ENCODE measurements at places on chromosomes 16 and 17.

DNA sequence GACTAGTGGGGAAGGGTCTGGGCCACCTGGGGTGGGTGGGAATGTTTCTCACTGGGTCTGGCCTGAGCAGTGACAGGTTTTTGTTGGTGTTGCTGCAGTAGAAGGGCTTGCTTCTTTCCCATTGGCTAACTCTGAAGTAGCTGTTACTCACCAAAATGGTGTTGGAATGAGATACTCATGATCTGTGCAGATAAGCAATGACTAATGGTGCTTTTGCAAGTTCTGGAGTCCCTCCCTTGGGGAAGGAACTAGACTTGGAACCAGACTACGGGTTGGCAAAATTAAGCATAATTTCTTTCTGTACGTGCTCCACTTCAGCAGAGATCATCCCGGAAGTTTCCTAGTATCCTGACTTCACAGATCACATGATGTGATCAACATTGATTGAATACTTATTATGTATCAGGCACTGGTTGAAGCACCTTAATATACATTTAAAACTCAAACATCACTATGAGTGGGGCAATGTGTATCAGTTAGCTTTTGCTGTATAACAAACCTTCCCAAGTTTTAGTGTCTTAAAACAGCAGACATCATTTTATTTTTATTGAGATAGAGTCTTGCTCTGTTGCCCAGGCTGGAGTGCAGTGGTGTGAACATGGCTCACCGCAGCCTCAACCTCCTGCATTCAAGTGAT, 30.1 kb downstream of the CHP2 start:
- peak; percentile 45 for DNase-seq

GRCh38 chr17:80035937-80036714, at the start of gene CCDC40:
CCDC40 (plus strand) TSS chr17:80036642; CDS start chr17:80036663, 21 bp downstream.
- peak; percentile 69 for DNase-seq

DNA sequence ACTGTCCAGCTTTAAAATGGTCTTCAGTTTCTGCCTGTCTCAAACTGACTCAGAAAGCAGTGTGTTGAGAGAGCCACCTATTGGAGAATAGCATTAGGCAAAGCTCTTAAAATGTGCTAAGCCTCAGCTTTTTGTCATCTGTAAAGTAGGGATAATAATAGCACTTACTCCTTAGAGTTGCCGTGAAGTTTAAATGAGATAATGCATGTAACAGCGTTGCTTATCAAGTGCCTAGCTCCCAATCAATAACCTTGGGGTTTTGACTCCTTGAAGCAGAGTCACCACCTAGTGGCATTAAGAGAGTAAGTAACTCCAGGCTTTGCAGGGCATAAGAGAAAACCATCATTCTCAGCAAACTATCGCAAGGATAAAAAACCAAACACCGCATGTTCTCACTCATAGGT, 163.3 kb downstream of the HS3ST2 start:
- no peak for DNase-seq

DNA sequence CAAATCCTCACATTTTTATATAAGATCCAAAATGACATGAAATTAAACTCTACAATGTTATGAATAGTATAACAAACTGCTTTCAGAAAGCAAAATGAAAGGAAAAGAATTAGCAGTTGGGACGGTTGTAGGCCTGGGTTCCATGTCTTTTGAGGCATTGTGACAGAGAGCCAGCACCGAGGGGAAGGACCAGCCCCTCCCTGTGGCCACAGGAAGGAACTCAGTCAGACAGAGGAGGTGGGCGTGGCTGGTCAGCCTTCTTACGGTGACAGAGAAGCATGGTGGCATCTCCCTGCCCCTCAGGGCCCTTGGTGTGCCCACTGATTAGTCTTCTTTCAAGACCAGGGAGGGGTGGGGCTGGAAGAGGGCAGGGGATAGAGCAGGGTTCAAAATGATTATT, 5.7 kb downstream of the ZNF319 start:
- peak; percentile 51 for DNase-seq

- no peak for DNase-seq
Observed at GRCh38 chr16:69404275-69404805, 18.5 kb upstream of the TERF2 start.

- no peak for DNase-seq
Observed at GRCh38 chr16:24944206-24944605, 71.0 kb downstream of the ARHGAP17 start.

- DNase-seq = no peak
Observed at GRCh38 chr16:90035902-90036301, 16.6 kb upstream of the DBNDD1 start.

GRCh38 chr17:50221266-50221863, 19.9 kb upstream of the COL1A1 start:
- peak; percentile 82 for DNase-seq

DNA sequence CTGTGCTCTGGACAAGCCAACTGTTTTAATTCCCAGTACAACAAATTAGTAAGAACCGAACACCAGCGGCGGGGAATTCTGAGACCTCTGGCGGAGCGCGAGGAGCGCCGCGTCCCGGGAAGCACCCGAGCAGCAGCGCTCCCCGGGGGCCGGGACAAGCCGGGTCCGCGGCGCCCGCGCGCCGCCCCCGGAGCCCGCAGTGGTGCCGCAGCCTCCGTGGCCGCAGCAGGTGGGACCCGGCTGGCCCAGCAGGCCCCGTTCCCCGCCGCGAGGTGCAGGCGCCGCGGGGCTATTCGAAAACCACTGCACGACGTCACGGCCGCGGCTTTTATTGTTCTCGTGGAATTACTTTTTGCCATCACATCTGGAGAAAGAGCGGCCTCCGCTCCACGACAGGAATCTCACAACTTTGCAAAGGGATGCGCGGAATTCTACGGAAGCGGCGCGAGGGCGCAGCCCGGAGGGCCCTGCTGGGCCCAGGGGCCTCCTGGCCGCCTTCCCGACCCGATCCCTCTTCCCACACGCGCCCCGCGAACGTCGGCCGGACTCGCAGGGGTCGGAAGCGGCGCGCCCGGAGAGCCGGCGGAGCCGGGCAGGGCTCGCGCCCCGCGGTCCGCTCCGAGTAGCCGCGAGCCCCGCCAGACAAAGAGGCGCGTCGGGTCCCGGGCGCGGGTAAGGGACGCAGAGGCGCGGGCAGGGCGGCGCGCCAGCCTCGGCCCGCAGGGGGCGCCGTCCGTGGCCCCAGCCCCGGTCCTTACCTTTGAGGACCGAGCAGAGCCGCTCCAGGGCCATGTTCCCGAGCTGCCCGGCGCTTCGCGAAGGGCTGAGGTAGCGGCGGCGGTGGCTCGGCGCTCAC, 696 bp downstream of the NETO2 start:
- DNase-seq = peak; percentile 70

DNA sequence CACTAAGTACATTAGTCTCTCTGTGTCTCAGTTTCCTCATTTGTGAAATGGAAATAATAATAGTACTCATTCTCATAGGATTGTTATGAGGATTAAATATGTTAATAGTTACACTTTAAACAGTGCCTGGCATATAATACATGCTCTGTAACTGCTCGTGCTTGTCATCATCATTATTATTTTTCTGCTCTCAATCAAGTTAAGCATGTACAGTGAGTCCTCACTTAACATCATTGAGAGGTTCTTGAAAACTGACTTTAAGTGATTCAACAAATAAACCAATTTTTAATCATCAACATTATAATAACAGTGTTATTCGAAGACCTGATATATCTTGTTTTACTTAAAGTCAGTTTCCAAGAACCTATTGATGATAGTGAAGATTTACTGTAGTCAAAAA, 322.3 kb downstream of the ZFHX3 start:
- DNase-seq = no peak

DNA sequence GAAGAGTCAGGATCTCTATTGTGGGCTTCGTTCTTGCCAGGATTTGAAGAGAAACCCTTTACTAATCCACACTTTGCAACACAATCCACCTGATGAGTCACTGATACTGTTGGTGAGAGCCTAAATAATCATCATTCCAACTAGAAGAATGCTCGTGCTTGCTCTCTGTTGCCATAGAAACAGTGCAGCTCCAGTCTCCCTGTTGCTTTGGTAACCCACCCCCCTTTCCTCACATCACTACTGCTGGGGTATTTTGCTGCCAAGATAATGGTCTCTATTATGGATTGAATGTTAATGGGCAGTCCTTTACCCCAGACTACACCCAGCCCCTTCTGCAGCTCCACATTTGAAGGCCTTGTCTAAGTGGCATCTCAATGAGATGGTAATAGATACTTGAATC, 190.4 kb downstream of the ABCC12 start:
- DNase-seq = peak; percentile 54

DNA sequence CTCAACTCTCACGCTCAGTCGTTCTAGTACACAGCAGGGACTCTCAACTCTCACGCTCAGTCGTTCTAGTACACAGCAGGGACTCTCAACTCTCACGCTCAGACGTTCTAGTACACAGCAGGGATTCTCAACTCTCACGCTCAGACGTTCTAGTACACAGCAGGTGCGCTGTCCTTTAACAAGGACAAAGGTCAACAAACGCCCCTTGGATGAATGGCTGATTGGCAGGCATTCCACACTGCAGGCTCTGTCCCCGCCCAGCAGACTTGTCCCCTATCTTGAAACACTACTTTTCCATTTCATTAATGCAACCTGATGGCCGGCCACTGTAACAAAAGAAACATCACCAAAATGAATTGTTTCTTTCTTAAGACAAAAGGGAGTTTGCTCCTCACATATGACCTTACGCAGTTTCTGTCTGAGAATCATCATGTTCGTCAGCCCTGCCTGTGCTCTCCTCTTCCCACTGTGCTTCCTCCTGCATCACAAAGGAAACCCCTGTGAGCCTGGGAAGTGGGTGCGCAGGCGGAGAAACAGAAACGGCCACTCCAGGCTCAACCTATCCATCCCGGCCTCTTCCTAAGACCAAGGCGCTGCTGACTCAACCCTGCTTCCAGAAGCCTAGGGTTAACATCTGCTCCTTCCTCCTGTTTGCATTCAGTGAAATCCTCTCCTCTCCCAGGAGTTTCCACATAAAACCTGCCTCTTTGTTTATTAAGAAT, 59.8 kb downstream of the ANKRD11 start:
- DNase-seq = no peak

DNA sequence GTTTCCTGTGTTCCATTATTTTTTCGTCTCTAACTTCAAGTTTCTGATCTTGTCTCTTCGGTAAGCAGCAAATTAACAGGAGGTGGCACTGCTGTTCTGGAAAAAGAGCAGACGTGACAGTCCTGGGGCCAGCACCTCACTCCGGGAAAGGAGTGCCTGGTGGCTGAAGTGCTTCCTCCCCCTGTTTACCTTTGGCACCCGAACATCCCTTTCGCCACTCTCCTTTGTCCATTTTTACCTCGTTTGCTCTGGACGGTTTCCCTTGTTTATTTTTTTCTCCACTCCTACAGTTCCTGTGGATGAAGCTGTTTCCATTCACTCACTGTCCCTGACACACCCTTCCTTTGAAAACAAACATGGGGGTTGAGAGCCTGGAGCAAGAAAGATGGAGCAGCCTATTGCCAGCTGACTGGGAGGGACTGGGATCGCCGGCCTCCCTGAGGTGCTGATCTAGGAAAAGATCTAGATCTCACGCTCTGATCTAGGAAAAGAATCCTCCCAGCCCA, 12.6 kb downstream of the SAP30BP start:
- peak; percentile 40 for DNase-seq

DNA sequence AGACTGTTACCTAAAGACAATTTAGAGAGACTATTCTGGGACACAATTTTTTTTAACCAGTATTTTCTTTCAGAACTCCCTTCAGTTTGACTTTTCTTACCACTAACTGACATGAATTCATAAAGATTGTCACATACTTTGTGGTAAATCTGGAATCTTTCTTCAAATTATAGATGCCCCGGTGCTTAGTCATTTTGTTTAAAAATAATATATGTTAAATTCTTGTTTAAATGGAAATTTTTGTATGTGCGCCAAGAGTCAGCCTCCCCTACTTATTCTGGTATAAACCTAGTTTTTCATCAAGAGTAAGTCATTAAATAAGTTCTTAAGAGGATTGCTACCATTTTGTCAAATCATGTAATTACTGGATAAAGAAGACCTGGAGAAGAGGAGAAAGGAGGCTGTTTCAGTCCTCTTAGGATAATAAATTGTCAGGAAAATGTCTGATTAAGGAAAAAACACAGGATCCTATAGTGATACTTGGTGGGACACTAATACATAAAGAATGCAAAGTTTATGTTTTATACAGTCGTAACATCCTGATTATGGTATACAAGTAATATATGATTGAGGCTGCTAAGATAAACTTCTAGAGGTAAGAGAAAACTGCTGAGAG, 424.4 kb downstream of the PMP22 start:
- peak; percentile 87 for DNase-seq

DNA sequence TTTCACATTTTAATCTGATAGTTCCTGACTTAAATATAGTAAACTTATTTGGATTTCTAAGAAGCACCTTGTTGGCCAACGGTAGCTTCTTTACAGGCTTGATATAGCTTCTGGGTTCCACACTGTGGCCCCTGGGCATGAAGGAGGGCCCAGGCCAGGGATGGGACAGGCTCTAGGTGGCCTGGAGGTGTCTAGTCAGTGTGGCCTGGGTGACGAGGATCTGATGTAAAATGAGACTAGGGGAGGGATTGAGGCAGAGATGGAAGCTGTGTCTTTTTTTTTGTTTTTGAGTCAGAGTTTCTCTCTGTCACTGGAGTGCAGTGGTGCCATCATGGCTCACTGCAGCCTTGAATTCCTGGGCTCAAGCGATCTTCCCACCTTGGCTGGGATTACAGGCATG, 187.0 kb downstream of the PRKCB start:
- DNase-seq = no peak

GRCh38 chr16:85616607-85617321, 3.6 kb downstream of the GSE1 start:
- DNase-seq = no peak

GRCh38 chr16:87602001-87602775, at the start of gene JPH3:
JPH3 (plus strand) TSS chr16:87602508; CDS start chr16:87603147, 639 bp downstream.
- DNase-seq = no peak

DNA sequence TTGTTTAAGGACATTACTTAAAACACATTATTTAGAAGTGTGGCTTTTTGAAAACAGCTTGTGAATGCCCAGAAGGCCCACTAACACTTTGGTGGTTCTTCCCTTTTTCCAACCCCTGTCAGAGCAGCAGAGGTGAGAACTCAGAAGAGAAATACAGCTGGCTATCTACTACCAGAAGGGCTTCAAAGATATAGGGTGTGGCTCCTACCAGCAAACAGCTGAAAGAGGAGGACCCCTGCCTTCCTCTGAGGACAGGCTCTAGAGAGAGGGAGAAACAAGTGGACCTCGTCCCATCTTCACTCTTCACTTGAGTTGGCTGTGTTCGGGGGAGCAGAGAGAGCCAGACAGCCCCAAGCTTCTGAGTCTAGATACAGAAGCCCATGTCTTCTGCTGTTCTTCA, 6.9 kb upstream of the RAPGEFL1 start:
- DNase-seq = no peak

- DNase-seq = peak; percentile 55
Observed at GRCh38 chr17:17780922-17781590, 55.7 kb downstream of the SREBF1 start.

GRCh38 chr17:80694992-80695912, 150.6 kb downstream of the RPTOR start:
- no peak for DNase-seq

All from iris pigment epithelial cell (primary cell).